Right lobe of liver (tissue), 6 donors: ENCODE measurements at places on chromosomes 13 and 19. TPM values are rescaled to one million over a fixed set of nuclear protein-coding genes. Genes with fewer than 3 reads are reported as not detected.

The NECTIN2 gene
- 96.5 TPM for total RNA-seq

The SIGLECL1 gene
- not detected for total RNA-seq

The CPB2 gene
- total RNA-seq: 589 TPM

The GPR12 gene
- total RNA-seq: not detected
